ENCODE measurements at places on chromosomes 3 and 15.

DNA sequence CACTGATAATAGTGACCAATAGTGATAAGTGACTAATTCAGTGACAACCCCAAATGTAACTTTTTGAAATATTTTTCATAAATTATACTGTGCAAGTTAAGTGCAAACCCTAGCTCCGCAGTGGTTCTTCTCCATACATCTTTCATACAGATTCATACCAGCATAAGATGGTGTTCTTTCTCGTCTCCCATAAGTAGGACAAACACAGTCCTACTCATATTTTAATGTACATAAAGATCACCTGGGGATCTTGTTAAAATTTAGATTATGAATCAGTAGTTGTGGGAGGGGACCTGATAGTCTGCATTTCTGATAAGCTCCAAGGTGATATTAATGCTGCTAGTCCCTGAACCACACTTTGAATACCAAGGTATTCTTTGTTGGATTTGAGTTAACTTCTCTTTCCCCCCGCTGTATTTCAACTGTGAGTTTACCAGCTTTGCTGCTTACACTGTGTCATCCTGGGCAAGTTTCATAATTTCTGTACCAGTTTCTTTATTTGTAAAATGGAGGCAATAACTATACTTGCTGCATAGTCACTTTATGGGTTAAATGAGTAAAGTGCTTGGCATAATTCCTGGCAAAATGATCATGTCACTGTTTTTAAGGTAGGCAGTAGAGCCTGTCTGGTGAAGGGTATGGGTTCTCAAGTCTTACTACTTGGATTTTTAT lies 34.7 kb upstream of the C3orf38 start:
- no peak for DNase-seq

DNA sequence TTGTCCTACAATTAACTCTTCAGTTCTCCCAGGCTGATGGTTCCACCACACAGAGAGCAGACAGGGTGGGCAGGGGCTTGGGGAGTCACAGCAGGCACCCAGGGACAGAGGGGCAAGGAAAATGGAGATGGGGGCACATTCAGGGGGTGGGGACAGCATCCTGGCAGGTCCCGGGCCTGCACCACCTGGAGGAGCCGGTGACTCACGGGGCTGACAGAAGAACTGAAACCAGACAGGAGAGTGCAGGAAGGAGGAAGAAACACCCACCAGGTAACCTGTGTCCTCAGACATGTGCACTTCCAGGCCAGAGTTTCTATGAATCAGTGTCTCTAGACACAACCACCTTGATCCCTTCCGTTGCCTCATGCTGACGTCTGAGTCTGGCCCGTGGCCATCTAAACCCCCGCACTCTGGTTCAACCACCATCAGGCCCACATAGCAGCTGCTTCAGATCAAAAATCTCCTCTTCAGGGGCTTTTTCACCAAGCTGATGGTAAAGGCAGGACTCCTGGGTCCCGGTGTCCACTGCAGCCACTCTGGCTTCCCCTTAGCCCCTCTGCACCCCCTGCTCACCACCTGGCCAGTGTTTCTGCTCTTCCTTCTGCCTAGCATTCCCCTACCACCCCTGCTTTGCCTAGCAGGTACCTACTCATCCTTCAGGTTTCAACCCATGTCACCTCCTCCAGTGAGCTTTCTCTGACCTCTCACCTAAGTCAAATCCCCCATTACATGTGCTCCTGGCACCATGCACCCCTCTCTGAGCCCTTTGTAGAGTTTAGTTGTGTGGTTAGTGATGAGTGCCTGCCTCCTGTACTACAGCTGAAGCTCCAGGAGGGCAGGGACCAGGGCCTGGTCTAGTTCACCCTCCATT lies 16.5 kb upstream of the CYP11A1 start:
- DNase-seq, result no peak

DNA sequence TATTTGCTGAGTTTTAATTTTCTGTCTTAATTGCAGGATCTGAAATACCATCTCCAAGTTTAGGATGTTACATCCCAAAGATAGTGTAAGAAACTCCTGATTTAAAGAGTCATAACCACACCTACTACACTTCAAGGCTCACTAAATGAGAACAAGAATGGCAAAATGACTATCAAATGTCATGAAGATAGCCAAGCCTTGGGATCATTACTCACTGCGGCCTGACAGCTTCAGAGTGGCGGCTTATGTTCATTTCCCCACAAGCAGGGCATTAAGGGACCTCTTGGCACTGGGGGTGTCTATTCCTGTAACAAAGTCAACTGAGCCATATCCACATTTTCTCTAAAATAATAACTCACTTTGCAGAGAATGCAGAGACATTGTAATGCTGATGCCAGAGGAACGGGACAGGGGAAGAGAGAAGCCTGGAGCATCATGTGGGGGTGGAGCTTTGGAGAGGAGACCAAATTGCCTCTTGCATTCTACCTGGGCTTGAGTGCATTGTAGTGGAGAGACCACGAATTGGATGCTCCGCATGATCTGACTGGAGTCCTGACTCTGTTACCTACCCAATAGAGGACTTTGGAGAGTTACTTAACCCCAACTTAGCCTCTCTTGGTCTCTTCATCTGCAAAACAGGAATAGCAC lies 219.2 kb downstream of the OPA1 start:
- DNase-seq, result no peak

- DNase-seq, result no peak
Measured at GRCh38 chr3:152402695-152403451, 134.1 kb downstream of the MBNL1 start.

GRCh38 chr3:113423699-113424098 lies 17.6 kb downstream of the CFAP44 start:
- no peak for DNase-seq

GRCh38 chr15:27742751-27743477 lies 356.2 kb downstream of the OCA2 start:
- DNase-seq, result no peak

DNA sequence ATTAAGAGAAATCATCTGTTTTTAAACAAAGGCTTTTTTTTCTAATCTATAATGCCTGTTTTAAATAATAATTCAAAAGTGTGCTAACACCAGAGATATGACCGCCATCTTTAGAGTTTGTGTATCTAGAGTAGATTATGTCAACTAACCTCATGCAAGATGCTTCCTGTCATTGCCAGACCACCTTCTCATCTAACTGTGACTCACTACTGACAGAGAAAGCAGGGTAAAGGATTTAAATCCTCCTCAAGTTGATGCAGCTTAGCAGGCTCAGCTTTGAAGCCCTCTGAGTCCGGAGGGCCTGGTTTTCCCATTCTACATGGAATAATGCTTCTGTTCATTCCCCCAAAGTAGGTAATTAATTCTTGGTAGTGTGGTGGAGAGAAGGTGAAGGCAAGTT lies 108.5 kb downstream of the ECT2 start:
- no peak for DNase-seq

- DNase-seq, result no peak
Measured at GRCh38 chr3:33786565-33787327, 11.7 kb upstream of the PDCD6IP start.

DNA sequence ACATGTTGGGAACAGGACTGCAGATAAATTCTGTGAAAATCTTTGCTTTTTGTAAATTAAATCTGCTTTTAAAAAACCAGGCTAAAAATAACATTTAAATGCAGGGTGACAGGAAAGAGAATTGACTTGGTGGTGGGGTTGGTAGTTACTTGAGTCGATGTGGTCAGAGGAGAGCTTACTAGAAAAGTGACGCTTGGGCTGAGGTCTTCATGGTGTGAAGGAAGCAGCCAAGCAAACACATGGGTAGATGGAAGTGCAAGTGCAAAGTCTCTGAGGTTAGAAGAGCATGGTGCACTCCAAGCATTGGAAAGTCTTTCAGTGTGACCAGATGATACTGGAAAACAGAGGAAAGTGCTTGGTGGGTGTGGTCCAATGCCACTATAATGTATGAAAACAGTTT lies 86.4 kb upstream of the THBS1 start:
- no peak for DNase-seq

GRCh38 chr3:148705314-148705713 lies 7.6 kb downstream of the AGTR1 start:
- DNase-seq, result no peak

- no peak for DNase-seq
Measured at GRCh38 chr3:124260206-124260915, 268.4 kb upstream of the ROPN1 start.

DNA sequence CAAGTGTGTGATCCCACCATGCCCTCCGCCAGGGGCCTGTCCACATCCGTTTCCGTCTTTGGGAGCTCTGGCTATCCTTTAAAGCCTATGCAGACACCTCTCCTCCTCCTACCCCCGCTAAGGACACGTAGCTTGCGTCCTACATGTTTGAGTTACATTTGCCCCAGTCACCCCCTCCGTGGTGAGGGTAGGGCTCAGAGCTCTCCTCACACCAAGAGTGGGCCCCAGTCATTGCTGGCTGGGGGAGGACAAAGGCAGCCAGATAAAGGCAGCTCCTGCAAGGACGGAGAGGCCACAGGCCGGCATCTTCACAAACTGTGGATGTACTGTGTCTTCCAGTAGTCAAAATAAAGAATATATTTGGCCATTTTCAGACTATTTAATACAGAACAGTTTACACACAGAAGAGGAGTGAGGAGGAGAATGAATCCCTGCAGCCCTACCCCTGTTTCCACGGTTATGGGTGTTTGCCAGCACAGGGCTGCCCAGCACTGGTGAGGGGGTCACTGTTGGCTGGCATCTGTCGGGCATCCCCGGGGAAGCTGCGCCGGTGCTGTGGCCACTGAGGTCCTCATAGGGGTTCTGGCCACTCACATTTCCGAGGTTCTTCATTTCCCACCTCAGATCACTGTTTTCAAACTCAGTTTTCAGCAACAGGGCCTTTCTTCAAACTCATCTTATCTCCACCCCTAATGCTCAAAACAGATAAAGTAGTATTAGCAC lies 118.7 kb downstream of the CHRNA7 start:
- no peak for DNase-seq

- DNase-seq, result no peak
Measured at GRCh38 chr3:196886144-196886543, 18.4 kb downstream of the SENP5 start.

DNA sequence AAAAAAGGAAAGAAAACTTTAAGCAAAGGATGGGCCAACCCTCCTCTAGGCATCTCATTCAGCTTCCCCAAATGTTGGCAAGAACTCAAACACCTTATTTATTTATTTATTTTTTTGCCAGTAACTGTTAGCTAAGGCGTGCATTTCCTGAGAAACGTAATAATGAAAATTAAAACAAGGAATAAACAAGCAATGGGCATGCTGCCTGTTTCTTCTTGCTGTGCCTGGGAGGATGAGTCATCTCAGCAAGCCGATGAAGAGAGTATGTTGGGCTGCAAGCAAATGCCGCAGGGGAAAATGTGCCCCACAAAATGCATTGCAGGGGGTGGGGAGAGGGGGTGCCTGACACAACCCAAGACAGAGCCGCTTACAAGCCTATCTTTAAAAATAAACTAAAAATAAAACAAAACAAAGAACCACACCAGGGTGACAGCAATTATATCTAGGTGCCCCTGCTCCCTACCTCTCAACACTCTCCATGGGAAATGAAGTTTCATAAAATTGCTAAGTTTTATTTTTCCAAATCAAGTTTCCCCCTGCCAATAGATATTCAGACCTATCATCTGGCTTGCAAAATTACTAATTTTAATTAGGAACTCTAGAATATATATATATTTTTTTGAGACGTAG lies 40.3 kb downstream of the EIF4E3 start:
- no peak for DNase-seq

DNA sequence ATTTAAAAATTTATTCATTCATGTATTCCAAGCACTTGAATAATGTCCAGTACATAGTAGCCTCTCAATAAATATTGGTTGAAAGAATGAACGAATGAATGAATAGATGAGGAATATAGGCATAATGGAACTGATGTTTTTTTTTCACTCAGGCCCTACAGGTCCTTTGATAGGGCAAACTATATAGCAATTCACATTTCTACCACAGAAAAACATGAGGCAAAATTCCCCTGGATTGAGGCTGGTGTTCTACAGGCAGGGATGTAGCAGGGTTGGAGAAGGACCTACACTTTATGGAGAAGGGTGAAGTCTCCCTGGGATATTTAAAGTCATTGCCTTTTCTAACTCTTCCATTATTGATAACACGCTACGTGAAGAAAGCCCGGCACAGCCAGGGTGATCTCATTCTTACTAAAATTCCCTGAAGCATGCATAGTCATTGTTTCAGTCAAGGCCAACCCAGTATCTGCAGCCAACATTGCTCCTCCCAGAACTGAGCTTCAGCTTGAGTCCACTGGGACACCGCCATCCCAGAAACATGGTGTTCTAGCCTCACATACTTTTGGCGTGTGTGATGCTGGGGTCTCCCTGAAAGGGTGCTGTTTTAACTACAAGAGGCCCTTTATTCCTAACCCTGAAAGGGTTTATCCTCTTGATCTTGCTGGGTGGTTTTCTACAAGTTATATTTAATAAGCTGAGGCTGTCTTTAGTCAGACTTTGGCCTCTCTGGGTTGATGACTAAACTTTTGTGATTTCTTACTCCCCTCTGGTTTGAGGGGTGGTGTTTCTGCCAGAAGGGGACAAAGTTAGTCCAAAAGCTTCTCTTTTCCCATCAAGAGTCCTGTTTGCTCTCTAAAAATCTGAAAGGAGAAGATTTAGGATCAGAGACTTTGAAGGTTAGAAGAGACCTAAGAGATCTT lies 25.9 kb upstream of the FBN1 start:
- no peak for DNase-seq

- no peak for DNase-seq
Measured at GRCh38 chr3:197165890-197166289, 132.5 kb downstream of the DLG1 start.

GRCh38 chr3:193665370-193665989 lies 72.5 kb downstream of the OPA1 start:
- DNase-seq, result no peak

GRCh38 chr15:55873024-55873720 lies 120.2 kb downstream of the NEDD4 start:
- no peak for DNase-seq

DNA sequence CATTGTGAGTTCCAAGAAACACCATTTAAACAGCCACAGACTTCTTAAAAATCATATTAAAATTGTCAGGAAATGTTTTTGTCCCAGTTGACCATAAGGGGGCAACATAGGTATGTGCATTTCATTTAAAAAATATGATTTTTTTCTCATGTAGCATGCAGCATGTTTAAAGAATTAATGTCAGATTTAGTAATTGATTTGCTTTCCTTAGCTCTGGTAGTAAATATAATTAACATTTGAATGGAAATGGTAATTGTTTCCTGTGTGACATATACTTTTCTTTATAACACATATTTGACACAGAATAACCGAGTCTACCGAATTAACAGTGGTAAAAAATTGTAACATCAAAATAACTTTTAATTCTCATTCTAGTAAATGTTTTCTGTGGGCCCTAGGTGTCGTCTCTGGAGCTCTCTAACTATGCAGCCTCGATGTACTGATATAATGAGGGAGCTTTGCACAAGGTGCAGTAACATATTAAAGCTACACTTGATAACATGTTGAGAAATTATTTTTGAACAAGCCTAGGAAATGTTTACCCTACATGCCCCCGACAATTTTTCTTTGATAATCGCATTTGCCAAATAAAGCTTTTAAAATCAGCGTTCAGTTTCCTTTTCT lies 34.9 kb downstream of the NXPE3 start:
- no peak for DNase-seq

DNA sequence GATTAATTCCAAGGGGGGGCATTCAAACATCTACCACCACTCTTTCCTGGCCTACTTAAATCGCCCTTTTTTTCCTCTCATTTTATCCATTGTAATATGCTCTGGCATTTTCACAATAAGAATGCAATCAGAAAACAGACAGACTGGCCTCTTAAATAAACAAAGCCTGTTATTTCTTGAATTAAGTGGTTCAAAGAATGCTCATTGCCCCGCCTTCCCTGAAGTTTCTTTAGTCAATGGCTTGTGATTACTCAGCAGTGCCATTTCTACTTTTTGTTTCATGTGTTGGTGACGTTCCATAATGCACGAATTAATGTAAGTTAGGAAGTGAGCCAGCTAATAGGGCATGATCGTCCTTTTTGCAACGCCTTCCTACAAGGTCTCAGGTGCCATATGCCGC lies 68.0 kb downstream of the FBN1 start:
- DNase-seq, result no peak
